ENCODE measurements at places on chromosomes 1 and 21.
A peak's percentile ranks its signal among the peaks of the same experiment; 100 is the strongest.

DNA sequence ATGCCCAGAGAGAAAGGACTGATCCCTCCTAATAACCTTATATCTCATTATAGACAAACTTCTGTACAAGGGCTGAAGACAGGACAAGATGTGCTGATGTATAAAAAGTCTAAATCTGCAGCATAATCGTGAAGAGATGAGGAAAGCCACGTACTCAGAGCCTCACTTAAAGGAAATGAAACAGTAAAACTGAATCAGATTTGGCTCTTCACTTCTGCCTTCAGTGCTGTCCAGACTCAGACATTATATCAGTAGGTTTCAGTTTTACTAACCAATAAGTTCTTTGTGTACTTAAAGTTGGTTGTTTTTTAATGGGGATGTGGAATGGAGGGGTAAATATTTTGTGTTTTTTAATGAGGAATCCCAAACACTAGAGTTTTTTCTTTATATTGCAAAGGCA lies 45.3 kb upstream of the RGS1 start:
- no peak for DNase-seq

GRCh38 chr1:61241411-61241838 lies 159.1 kb downstream of the NFIA start:
- DNase-seq = peak; percentile 34

- no peak for DNase-seq
These were observed 29.1 kb upstream of the NFIA start for GRCh38 chr1:61053226-61053711.

- no peak for DNase-seq
These were observed 4.1 kb upstream of the UTS2 start for GRCh38 chr1:7857000-7857399.

- DNase-seq = no peak
These were observed 264.6 kb downstream of the BARHL2 start for GRCh38 chr1:90452491-90452890.

- DNase-seq = no peak
These were observed 30.9 kb downstream of the PRDM2 start for GRCh38 chr1:13730751-13731482.

GRCh38 chr1:230696722-230697437 lies 17.0 kb downstream of the AGT start:
- no peak for DNase-seq

DNA sequence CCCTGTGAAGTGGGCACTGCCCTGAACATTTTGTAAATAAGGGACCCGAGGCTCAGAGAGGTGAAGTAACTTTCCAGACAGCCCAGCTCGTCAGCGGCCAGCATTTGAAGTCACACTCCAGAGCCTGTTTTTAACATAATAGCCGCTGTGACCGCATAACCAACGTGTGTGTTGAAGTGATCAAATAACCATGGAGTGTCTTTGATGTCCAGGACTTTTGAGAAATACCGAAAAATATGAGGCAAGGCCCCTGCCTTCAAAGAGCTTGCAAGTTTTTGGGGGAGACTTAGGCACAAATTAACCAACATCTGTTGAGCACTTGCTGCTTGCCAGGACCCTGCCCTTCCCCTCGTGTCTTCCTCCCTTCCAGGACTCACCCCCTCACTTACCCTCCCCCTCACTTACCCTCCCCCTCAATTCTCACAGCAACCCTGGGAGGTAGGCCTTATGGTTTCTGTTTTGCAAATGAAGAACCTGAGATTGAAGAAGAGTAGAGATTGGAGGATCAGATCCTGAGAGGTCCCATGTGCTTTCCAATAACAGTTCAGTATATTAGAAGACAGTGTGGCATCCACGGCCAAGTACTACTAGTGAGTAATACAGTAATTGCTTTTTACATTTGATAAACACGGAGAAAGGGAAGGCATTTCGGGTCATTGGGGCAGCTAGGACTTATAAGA lies 1.3 kb upstream of the SLC16A1 start:
- DNase-seq = peak; percentile 4

DNA sequence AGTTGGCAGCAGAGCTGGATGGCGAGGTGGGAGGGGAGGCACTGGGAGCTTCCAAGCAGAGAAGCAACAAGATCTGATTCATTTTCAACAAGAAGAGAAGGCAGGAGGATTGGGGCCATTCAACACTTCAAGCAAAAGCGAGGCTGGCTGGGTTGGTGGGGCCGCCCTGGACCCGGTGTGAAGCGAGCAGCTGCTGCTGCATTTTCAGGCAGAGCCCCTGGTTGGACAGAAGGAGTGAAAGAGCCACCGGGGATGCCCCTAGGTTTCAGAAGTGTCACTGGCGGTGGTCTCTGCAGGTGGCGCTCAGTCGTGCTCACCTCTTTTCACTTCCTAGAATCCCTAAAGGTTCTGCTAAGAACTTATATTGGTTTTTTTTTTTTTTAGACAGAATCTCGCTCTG lies 18.0 kb downstream of the SLC2A7 start:
- no peak for DNase-seq

DNA sequence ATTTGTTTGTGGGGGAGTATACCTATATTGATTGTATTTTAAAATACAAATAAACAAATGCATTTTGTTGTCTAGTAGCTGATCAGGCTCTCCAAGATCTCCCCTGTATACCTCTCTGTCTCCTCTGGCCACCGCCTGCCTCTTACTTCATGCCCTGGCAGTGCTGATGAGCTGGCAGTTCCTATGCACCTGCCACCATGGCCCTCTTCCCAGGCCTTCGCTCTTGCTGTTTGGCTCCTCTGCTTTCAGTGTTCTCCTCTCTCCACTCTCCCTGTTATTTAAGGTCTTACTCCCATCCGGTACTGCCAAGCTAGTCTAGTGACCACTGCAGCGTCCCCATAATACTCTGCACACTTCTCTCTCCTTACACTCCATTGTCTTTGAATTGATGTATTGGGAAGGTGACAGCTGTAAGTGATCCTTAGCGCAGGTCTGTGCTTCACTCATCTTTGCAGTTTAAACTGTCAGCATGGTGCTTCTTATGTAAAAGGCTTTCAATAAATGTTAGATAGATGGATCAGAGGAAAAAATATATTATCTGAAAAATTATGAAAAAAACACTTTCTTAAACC lies 88.1 kb upstream of the ATP1A1 start:
- DNase-seq = no peak

DNA sequence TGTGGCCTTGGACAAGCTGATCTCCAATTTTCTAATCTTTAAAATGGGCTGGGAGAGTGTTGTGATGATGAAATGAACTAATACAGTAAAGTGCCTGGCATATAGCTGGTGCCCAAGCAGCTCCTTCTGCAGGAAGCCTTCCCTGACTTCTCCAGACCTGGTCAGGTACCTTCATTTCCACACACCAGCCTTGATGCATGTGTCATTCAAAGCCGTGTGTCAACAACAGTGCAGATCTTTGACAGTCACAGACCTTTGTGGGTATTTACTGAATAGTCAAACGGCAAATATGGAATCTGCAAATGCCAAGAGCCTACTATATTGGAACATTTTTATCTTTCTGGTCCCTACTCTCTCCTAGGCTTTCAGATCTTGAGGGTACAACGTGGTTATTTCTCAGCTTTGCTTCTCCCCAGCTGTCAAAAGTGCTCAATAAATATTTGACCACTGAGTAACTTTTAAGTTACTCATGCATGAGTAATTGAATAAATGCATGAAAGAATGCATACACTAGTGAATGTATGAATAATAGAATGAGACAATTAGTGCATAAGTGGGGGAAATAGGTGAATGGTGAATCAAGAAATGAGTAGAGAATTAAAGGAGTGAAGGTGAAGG lies 75.4 kb downstream of the MDM4 start:
- no peak for DNase-seq

DNA sequence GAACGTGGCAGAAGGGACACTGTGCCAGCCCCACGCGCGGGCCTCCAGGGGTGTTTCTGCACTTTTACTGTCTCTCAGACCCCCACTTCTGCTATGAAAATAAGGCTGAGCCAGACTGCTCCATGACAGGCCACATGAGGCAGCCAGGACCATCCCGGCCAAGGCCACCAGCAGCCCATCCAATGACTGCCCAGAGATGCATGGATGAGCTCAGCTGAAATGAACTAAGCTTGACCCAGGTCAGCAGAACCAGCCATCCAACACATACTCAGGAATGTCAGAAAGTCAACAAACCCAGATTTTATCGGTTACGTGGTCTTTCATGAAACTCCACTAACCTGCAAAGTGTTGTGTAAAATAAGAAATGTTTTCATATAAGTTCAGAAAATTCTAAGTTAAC lies 51.2 kb downstream of the CCDC185 start:
- DNase-seq = no peak

DNA sequence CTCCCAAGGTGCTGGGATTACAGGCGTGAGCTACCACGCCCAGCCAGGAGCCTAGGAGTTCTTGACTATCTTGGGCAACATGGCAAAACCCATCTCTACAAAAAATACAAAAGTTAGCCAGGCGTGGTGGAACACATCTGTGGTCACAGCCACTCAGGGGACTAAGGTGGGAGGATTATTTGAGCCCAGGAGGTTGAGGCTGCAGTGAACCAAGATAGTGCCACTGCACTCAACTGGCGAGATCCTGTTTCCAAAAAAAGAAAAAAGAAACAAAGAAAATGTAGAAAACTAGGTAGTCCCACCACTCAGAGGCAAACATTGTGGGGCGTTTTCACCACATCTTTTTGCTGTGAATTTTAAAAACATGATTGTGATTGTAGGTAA lies 141.3 kb downstream of the ZZZ3 start:
- DNase-seq = no peak

GRCh38 chr1:155110381-155110780 lies 17.3 kb upstream of the EFNA1 start:
- no peak for DNase-seq

DNA sequence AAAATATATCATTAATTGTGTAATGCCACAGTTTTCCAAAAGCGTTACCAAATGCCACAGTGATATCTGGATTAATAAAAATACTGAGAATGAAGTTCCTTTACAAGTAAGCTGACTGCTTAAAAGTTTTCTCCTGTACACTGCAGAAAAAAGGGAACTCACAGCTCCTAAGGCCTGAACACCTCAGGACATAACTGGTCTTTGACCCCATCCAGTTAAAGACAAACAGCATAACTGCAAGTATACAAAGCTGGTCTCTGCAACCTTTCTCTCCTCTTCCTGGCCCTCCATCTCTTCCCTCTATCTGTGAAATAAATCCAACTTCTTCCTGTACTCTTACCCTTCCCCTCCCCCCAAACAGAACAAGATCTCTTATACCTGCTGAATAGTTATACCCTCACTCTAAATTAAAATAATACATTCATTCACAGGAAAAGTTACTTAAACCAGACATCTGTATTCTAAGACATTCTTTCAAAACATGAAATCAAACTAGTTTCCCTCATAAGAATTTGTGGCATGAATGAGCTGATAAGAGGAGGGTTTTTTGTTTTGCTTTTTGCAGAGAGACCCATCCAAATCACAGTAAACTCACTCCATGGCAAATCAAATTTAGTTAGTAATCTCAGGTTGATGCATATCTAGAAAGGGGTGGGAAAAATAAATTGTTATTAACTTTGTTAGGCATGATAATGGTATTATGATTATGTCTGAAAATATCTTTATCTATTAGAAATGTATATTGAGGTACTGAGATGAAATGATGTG lies 2.9 kb downstream of the DIPK1A start:
- DNase-seq = no peak

- no peak for DNase-seq
These were observed 11.8 kb upstream of the TMEM39B start for GRCh38 chr1:32060914-32061313.

GRCh38 chr21:27321791-27322190 lies 354.9 kb upstream of the ADAMTS5 start:
- no peak for DNase-seq

GRCh38 chr1:116255486-116256285 lies 117.4 kb upstream of the ATP1A1 start:
- DNase-seq = no peak
